ENCODE measurements at places on chromosomes 6 and 20.

DNA sequence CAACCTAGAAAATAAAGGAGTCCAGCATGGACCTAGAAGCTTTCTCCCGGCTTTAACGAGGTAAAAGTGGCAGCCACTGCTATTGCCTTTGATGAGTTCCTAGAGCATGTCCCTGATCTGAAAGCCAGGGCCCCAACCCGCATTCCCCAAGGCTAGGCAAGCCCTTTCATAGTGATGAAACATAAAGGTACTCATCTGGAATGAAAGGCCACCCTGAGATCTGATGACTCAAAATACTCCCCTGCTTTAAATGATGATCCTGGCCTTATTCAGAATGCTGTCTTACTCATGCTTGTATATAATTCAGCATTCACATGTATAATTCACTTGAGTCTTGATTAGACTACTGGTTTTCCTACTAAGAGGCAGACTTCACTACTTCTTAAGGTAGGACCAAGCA, 21.3 kb downstream of the TTPAL start:
- DNase-seq: no peak

GRCh38 chr6:16236631-16237199, 1.7 kb upstream of the GMPR start:
- no peak for DNase-seq

GRCh38 chr6:130560231-130560630, 194.4 kb downstream of the TMEM200A start:
- DNase-seq: no peak

- no peak for DNase-seq
Observed at GRCh38 chr6:1917626-1918371, 308.1 kb downstream of the FOXC1 start.

DNA sequence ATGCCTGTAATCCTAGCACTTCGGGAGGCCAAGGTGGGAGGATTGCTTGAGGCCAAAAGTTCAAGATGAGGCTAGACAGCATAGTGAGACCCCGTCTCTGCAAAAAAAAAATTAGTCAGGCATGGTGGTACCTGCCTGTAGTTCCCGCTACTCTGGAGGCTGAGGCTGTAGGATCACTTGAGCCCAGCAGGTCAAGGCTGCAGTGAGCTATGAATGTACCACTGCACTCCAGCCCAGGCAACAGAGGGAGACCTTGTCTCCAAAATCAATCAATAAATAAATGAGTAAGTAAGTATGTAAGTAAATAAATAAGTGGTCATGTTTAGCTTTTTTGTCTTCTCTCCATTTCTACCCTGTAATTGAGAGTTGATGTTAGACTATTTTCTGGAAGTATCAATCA, 336.8 kb downstream of the FARS2 start:
- DNase-seq: no peak

DNA sequence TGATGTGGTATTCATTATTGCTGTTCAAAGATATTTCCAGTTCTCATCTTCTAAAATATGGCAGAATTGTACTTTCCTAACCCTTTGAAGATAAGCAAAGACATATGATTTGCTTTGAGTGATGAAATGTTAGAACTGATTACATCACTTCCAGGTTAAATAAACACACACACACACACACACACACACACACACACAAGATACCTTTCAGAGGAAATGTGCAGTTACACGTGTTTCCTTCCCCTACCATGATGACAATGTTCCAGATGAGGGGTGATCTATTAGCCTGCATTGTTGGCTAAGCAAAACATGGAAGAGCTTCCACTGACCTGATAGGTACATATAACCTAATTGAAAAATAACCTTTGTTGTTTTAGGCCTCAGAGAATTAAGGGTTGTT, 11.7 kb upstream of the FRK start:
- DNase-seq: no peak

DNA sequence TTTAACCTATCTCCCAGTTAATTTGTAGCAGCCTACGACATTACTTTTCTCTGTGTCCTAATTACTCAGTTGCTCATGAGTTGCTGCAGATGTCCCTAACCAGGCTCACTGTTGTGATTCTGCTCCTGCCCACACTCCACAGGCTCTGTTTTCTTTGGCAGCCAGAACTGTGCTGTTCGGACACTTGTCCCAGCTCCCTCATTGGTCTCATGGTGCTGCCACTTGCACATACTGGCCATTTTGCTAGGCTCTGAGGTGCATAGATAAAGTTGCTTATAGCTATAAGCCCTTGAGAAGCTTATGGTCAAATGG, 55.0 kb downstream of the NOX3 start:
- DNase-seq: no peak

DNA sequence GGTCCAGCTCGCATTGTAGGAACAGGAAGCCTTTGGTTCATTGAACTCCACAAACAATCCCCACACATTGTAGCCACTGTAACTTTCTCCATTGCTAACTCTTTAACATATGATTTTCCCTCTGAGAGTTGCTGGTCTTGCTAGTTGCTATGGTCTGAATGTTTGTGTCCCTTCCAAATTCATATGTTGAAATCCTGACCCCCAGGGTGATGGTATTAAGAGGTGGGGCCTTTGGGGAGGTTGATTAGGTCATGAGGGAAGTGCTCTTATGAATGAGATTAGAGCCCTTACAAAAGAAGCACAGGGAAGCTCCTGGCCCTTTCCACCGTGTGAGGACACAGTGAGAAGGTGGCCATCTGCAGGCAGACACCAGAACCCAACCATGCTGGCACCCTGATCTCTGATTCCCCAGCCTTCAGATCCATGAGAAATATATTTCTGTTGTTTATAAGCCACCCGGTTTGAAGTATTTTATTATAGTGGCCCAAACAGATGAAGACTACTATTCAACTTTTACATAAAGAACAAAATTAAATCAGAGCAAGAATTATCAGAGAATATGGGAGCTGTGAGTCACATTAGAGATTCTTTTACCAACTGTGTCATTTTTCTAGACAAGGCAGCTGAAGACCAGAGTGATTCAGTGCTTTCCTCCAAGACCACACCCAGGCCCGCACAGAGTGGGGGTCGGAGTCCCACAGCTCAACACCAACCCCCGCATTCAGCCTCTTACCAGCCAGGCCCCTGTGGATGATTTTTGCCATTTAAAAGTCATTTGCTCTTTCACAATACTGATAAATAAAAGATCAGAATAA, 143.0 kb downstream of the SAMD5 start:
- DNase-seq: no peak

GRCh38 chr6:43361269-43361668, 8.2 kb downstream of the ZNF318 start:
- no peak for DNase-seq

GRCh38 chr6:139235661-139236060, 56.1 kb downstream of the TXLNB start:
- DNase-seq: no peak

GRCh38 chr20:24589381-24589780, 120.0 kb downstream of the SYNDIG1 start:
- no peak for DNase-seq

GRCh38 chr6:128515550-128516513, 4.6 kb downstream of the PTPRK start:
- no peak for DNase-seq

DNA sequence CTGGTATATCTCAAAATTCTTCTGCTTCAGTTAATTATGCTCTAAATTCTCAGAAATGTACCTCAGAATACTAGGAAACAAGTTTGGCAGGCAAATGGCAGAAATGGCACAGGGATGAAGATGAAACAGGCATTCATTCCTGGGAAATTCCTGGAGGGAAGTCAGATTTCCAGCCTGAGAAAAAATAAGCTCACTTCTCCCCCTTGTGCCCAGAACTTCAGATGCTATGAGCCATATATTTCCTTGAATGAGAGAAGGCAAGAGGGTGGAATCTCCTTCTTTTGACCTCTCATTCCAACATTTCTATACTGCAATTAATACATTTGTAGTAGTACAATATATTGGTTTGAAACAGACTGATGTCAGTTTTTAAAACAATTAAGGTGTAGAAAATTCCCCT, 22.8 kb downstream of the RGS17 start:
- no peak for DNase-seq

DNA sequence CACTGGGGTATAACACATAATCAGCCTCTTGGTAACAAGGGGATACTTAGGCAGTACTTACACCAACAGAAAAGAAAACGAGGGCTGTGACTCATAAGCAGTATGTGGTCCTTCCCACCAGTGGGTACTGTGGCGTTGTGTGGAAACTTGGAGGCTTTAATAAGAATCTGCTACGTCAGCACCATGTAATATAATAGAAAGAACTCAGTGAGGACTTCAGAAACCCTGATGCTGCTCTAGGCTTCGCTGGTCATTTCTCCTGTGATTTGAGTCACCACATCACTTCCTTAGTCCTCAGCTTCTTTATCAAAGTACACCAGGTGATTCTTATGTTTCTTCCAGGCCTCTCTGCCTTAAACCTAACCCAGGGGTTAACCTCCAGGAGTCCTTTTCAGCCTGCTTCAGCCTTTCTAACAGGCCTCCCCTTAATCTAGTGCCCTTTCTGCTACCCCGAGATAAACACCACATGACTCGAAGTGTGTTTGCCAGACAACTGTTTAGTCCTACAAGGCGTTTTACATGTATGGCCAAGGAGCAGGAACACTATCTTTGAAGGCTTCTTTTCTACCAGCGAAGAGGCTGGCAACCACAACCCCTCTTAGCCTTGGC, 68.5 kb downstream of the FYN start:
- DNase-seq: no peak

DNA sequence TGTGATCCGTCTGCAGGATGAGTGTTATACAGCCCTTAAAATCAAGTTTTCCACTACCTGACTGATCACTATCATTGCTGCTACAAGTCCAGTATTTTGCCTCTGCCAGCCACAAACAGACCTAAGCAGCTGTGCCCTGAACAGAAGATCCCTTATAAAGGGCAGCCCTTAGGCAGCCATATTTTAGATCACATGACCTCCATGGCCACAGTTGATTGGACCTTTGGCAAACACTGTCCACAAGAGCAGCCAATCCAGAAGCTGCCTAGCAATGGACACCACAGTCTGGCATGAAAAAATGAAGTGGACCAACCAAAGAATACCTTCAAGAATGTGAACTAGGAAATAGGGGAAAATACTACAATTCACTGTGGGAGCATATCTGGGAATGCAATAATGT, 50.8 kb downstream of the MC3R start:
- no peak for DNase-seq

- DNase-seq: no peak
Observed at GRCh38 chr6:35850208-35850607, 45.1 kb downstream of the LHFPL5 start.

DNA sequence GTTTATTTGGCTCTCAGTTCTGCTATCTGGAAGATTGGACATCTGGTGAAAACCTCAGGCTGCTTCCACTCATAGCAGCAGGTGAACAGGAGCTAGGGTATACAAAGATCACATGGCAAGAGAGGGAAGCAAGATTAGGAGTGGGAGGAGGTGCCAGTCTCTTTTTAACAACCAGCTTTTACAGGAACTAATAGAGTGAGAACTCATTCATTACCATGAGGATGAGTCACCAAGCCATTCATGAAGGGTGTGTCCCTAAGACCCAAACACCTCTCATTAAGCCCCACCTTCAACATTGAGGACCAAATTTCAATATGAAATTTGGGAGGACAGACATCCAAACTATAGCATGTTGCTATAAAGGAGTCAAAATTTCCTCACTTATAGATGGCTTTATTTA, 85.4 kb upstream of the HCRTR2 start:
- no peak for DNase-seq

- DNase-seq: no peak
Observed at GRCh38 chr6:135852746-135853145, 1.2 kb downstream of the PDE7B start.

GRCh38 chr6:13272131-13273046, 55.9 kb downstream of the TBC1D7 start:
- no peak for DNase-seq

GRCh38 chr6:75431379-75431778, 62.2 kb downstream of the FILIP1 start:
- no peak for DNase-seq

- no peak for DNase-seq
Observed at GRCh38 chr6:11833626-11834592, 55.3 kb upstream of the ADTRP start.

- no peak for DNase-seq
Observed at GRCh38 chr20:47035026-47035590, 140.5 kb downstream of the EYA2 start.

DNA sequence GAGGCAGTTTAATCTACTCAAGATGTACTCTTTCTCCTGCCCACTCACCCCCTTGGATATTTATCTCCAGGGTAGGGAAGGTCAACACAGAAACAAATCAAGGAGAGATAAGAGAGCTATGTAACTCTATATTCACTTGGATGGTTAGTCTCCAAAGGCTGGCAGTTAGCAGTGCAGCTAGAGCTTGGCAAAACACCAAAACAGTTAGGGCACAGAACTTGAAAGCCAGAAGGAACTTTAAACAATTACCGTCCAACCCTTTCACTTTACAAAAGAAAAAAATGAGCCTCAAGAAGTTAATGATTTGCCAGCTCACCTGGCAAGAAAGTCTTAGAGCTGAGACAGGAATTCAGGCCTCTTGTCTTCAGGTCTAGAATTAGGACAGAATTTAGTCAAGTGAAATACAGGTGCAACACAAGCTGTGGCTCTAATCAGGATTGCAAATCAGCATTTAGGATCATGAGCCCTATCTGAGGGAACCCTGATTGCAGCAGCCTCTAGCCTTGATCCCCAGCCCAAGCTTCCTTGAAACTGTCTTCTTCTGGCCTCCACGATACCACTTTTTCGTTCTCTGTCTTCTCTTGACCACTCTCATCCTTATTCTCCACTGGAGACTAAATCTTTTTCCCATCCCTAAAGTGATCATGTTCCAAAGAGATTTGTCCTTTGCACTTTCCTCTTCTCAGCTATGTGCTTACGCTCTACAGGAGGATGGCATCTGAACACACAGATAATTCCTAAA, 14.9 kb downstream of the NEDD9 start:
- DNase-seq: no peak

DNA sequence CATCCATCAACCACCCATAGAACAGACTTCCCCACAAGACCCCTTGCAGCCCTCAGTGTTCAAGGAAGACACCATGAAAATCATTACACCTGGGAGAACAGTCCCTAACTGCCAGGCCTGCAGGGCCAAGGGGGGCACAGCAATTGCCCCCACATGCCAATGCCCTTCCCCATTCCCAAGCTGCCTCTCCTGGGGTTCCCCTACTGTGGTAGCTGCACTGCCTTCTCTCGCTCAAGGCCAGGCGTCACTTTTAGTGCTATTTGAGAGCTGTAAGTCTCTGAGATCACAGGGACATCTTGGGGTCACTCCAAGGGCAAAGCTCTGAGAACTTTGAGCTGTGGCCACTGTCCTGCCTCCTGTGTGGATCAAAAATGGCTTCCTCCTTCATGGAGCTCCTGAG, 6.0 kb upstream of the ACSS1 start:
- DNase-seq: no peak
